ENCODE measurements at places on chromosomes 16 and 17.
A peak's percentile ranks its signal among the peaks of the same experiment; 100 is the strongest.

DNA sequence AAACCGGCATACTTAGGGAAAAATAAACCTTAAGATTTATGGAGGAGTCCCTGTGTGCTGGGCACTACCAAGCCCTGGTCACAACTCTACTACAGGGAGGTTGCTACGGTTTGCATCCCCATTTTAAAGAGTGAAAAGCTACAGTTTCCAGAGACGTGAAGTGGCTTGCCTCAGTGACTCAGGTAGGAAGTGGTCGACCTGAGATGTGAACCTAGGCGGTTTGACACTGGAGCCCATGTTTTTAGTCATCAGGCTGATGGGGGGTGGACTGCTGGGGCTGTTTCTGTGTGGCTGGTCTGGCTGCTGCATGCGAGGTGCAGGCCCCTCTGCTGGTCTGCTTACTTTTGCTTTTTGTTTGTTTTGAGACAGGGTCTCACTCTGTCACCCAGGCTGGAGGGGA, 6.6 kb downstream of the COX6A2 start:
- DNase-seq: no peak

GRCh38 chr17:76681222-76682137, 29.3 kb downstream of the MXRA7 start:
- DNase-seq: peak; percentile 12

DNA sequence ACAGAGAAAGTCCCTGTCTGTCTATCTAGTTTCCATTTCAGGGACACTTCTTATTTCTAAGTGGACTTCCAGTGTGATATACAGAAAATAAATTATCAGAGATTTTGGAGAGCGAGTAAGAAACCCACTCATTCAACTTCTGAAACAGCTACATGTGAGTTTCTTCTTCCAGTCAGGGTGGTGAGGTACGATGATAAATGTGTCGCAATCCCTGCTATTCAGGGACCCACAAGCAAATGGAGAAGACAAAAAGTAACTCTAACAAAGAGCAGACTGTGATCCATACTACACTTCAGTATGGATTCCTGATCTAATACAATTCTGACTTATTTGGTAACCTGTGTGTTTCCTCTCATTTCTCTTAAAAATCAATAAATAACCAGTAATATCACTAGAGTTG, 16.8 kb downstream of the CNTNAP4 start:
- DNase-seq: no peak

DNA sequence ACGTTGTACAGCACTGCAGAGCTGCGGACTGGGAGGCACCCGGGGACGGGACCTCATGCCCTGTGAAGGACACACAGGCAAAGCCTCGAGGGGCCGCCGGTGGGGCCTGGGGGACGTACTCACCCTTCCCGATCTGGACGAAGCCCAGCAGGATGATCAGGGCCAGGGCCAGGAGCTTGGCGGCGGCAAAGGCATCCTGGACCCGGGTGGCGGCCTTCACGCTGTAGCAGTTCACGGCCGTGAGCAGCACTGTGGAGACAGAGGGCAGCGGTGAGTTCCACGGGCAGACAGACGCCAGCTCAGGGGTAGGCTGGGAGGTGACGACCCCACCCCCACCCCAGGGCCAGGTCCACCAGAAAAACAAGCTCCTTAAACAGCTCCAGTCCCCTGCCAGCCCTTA, 17.7 kb downstream of the SLC7A5 start:
- DNase-seq: no peak

DNA sequence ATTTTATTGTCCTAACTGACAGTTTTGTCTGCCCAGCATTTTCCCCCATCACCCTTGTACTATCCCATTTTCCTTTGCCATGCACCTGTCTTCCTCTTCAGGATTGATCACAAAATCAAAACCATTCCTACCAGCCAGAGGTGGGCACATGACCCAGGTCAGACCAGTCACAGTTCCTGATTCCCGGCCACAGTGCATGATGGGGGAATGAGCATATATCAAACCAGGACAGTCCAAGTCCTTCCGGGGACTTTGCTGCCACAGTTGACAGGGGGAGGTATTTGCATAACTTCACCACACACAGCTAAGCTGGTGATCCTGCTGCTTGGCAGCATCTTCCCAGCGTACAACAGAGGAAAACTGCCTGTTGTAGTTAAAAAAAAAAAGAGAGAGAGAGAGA, 493.9 kb downstream of the WWOX start:
- DNase-seq: no peak

GRCh38 chr16:22983614-22984013, 165.6 kb downstream of the USP31 start:
- no peak for DNase-seq

DNA sequence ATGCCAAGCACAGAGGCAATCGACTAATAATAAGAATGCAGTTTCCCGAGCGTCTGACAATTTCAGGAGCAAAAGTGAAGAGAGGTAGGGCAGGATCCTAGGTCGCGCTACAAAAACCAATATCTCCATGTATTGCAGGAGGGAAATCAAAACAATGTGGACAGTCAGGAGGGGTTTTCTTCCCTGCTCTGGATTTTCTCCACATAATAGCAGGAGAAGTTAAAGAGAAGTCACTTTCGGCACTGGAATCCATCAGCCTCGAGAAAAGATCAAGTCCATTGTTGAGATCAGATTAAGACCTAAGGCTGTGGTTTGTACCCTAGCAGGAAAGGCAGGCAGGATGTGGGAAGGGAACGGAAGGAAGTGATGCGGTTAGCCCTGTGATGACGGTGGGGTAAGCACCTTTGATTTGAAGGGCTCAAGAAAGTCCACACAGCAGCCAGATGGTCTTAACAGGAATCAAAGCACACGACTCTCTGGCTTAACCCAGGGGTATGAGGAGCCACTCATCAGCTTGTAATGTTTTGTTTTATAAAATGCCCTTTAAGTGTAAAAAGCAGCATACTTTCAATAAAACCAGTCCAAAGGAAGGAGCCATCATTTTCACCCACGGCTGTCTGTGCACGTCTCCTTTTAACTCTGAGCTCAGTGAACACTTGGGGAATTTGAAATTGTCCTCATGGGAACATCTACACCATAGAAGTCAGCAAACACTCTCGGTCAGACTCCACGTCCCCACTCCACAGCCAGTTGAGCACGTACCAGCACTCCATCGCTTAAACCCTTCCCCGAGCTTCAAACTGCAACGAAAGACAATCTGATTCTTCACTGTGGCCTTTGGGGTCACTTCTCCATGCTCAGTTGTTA, 15.8 kb upstream of the AKTIP start:
- peak; percentile 39 for DNase-seq

GRCh38 chr17:10768750-10769251, 35.1 kb downstream of the TMEM238L start:
- DNase-seq: no peak

GRCh38 chr16:15440852-15441251, 6.5 kb downstream of the BMERB1 start:
- DNase-seq: no peak

GRCh38 chr17:77865112-77865611, 93.3 kb upstream of the TNRC6C start:
- DNase-seq: no peak

- DNase-seq: peak; percentile 20
Observed at GRCh38 chr17:4043862-4044261, 79.6 kb upstream of the ATP2A3 start.

DNA sequence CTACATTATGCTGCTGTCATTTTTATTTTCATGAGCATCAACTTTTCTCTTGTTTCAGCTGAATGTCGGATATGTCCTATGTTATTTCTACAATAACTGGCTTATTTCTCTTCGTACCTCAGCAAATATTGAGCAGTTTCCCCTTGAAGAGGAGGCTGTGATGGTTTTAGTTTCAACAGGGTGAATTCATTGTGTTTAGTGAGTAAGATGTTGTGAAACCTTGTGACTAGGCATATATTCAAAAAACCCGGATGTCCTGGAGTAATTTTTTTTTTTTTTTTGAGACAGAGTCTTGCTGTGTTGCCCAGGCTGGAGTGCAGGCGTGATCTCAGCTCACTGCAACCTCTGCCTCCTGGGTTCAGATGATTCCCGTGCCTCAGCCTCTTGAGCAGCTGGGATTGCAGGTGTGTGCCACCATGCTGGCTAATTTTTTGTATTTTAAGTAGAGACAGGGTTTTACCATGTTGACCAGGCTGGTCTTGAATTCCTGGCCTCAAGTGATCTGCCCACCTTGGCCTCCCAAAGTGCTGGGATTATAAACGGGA, 11.1 kb downstream of the CPD start:
- no peak for DNase-seq

DNA sequence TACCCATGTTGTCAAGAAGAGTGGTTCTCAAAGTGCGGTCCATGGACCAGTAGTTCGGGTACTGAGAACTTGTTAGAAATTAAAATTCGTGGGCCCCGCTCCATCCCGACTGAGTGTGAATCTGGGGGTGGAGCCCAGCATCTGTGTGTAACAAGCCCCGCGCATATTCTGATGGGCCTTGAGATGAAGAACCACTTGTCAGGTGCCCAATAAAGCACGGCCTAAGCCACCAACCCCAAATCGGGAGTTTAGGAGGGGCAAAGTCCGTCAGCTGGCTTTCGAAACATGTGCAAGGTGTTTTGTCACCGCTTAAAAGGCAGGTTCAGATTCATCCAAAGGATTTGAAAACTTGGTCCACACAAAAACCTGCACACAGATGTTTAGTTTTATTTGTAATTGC, 29.5 kb downstream of the PSMD12 start:
- DNase-seq: no peak

DNA sequence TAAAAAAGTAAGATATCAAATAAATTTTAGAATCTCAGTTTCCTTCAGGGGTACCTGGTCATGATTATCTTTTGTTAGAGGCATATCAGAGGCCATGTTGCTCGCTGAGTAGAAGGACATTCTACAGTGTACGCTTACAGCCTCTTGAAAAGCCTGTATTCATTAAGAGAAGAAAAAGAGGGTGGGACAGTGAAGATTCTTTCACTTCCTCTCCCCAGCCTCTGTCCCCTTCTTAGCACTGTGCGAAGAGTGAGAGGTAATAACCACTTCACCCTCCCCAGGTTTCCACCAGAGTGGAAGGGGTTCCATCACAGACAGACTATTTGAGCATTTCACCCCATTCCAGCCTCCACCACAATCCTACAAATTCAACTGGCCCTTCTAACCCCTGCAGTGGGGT, 4.8 kb upstream of the LPO start:
- DNase-seq: no peak

GRCh38 chr17:42345396-42346073, 42.7 kb downstream of the STAT3 start:
- no peak for DNase-seq

DNA sequence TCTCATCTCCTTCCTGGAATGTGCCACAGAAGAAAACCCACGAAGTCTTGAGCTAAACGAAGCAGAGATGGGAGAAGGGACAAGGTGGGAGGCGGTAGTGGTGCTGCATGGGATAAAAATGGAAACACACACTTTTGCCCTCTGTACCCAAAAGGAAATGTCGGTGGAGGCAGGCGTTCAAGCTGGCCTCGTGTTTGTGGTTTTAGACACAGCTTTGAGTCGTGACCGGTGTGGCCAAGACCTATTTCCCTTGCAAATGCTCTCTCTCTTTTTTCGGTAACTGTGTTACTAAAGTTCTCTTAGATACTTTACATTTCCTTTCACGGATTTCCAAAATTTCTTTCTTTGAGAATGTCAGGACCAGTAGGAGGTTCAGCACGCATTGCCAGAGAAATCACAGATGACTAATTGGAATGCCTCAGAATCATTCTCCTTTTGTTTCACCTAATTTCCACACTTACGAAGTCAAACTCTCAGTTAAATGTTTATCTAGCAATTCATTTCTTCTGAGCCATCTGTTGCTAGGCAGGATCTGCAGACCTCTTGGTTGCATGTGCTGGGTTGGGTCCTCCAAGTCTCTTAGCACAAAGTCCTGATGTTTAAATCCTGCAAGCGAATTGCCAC, 412.3 kb downstream of the MAF start:
- no peak for DNase-seq

DNA sequence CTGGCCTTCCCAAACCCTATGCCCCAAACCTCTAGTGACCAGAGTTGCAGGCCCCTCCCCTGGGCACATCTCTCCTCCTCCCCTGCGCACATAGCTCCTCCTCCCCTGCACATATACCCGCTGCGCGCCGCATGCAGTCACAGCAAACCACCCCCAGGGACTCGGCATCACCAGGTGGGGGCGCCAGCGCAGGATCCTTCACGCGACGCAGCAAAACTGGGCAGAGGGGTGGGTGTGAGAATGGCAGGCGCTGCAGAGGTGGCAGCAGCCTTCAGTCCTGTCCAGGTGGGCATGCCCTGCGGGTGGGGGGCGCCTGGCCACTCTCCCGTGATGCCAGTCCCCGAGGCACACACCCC, 5.6 kb downstream of the CORO6 start:
- peak; percentile 80 for DNase-seq

DNA sequence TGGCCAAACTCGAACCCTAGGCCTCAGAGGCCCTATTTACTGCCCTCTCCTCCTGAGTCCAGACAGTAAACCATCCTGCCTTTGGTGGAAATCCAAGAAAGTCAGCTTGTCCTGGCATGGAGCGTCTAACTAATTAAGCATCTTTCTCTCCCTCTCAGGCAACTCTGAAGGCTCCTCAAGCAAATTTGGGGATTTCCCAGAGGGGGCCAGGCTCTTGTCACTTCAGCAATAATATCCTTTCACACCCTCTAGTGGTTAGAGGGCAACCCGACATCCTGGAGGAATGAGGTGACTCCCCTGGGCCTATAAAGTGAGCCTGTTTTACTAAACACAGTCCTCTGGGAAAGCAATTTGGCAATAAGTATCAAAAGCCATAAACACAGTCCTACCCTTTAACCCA, 60.4 kb downstream of the NOG start:
- DNase-seq: peak; percentile 23

- DNase-seq: no peak
Observed at GRCh38 chr16:62194828-62195227, 158.6 kb upstream of the CDH8 start.

DNA sequence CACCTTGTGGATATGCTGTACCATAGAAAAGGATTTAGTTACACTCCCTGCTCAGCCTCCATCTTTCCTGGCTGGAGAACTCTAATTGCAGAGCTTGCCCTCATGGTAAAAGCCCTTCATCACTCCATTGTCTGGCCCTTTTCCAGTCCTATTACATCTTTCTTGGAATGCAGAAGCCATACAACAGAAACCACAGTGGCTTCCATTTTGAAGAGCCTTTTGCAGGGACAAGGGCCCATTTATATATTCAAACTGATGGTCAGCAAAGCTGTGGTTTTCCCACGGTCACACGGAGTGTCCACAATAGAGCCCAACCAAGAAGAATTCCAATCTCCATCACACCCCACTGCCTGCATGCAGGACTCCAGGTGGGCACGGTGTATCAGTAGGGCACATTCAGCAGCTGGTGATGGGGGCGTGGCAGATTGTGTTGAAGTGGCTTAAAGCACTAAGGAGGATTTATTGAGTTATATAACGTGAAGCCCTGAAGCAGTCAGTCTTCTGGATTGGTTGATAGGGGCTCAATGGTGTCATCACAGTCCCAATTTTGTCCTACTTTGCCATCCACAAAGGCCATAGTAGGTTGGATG, 20.3 kb downstream of the COPRS start:
- no peak for DNase-seq
